ENCODE measurements at places on chromosomes 5 and 9. TPM values are rescaled to one million over a fixed set of nuclear protein-coding genes. Genes with fewer than 3 reads are reported as not detected.
A peak's percentile ranks its signal among the peaks of the same experiment; 100 is the strongest.

DNA sequence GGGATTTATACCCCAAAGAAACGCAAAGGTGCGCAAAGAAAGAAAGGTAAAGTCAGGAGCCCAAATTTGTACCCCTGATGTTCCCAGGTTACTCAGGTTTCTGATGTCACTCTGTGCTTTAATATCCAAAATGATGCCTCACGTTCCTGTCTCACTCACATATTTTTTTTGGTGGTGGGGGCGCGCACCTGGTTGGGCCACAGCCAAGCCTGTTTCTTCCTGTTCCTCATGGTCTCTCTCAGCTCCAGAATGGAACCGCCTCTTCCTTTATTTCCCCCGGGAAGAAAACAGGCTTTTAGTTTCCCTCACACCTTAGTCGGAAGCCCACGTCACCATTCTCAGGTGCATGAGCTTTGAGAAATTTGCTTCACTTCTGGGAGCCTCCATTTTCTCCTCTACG lies 118.3 kb upstream of the BOD1 start:
- H3K27ac ChIP-seq, result no peak overlapping the region
- H3K36me3 ChIP-seq, result no peaks in the 10 kb centered on the region
- peaks cover 3% of the 10 kb centered on the region for H3K27me3 ChIP-seq
- H3K4me3 ChIP-seq, result no peak overlapping the region
- ATAC-seq, result no peak

GRCh38 chr5:142769251-142769792 lies 855 bp upstream of the ARHGAP26 start:
- ATAC-seq, result peak; percentile 4
- H3K36me3 ChIP-seq, result no peaks in the 10 kb centered on the region
- no peaks in the 10 kb centered on the region for H3K27me3 ChIP-seq
- peaks cover 21% of the 10 kb centered on the region for H3K4me1 ChIP-seq

- ATAC-seq, result peak; percentile 92
- H3K4me3 ChIP-seq, result peak overlapping the region; percentile 78
- H3K36me3 ChIP-seq, result no peaks in the 10 kb centered on the region
- no peaks in the 10 kb centered on the region for H3K27me3 ChIP-seq
- peaks cover 50% of the 10 kb centered on the region for H3K4me1 ChIP-seq
- H3K27ac ChIP-seq, result peak overlapping the region; percentile 97
These were observed 1.2 kb upstream of the GARIN3 start for GRCh38 chr5:157167214-157167621.

DNA sequence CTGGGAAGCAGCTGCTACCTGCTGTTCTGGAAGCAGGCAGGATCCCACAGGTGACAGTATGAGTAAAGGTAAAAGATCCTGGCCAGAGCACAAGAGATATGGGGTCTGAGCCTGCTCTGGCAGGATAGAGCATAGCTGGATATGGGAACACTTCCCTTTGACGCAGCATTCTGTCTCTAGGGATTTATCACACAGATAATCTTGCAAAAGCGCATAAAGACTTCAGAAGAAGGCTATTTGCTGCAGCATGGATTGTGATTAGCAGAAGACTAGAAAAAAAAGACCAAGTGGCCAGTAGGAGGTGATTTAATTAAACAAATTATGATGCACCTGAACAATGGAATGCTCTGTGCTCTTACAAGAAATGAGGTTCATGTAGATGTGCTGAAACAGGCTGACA lies 52.4 kb upstream of the PWWP2A start:
- no peaks in the 10 kb centered on the region for H3K4me1 ChIP-seq
- no peaks in the 10 kb centered on the region for H3K36me3 ChIP-seq
- H3K27me3 ChIP-seq, result peaks cover 17% of the 10 kb centered on the region
- H3K4me3 ChIP-seq, result no peak overlapping the region

DNA sequence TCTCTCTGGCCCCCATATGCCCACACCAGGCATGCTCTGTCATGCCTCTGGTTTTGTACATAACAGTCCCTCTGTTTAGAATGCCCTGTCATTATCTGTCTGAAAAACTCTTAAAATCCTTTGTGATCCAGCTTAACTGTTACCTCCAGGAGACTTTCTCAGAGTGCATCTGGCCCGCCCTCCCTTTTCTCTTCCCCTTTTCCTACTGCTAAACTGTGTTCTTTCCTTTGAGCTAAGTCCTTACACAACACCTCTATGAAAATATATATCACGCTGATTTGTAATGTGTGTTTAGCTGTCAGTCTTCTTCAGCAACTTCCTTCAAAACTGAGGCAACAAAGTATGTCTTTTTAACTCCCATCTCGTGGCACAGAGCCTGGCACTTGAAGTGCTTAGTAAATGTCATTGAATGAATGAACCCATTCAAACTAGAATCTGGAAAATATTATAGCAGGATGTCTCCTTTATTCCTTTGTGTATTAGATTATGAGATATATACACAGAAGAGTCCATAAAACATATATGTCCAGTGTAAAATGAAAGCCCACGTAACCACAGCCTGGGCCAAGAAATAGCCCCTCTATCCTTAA lies 166.2 kb upstream of the KLF9 start:
- no peaks in the 10 kb centered on the region for H3K27me3 ChIP-seq
- no peaks in the 10 kb centered on the region for H3K36me3 ChIP-seq
- no peak overlapping the region for H3K4me3 ChIP-seq

PCDHA9 gene
- total RNA-seq, result not detected
